ENCODE measurements at places on chromosomes 6 and 20.

- DNase-seq = peak; percentile 45
Measured at GRCh38 chr6:135323202-135323668, 142.1 kb downstream of the MYB start.

DNA sequence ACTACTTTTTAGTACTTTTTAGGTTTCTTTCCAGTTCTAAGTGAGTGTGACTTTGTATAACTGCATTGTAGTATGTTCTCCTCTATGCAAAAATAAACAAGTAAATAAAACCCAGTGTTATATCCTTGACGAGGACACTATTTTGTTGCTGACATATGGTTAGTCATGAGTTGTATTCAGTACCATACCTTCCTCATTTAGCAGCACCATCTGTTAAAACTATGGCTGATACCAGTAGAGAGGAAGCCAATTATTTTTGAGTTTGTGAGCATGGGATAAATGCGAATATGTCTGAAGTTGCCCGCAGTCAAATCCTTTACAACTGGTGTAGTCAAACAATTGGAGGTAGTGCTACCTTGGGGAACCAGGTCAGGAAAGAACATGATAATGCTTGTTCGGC is 74.1 kb downstream of the CDKAL1 start:
- no peak for DNase-seq

GRCh38 chr20:45087097-45087790 is 13.7 kb downstream of the KCNS1 start:
- no peak for DNase-seq

- DNase-seq = no peak
Measured at GRCh38 chr20:62645613-62646012, 3.3 kb downstream of the SLCO4A1 start.

DNA sequence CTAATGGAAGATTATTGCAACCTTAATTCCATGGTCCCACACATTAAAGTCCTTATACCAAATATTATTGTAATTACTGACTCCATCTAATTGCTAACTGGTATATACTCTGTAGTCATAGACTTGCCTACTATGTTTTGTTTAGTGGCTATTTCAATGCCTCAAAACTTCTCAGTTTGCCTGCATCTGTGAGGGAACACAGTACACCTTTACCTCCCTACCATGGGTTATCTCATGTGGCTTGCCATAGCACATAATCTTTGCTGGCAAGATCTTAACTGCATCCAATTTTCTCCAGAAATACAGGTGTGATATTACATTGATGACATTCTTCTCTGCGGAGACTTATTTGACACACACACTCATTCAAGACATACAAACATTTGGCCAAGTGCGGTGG is 107.1 kb upstream of the ZNF184 start:
- DNase-seq = no peak

Data from NAMALWA (cell line).